ENCODE measurements at places on chromosomes 4 and X.

- DNase-seq = no peak
Measured at GRCh38 chr4:14345356-14345775, 656.9 kb upstream of the CPEB2 start.

DNA sequence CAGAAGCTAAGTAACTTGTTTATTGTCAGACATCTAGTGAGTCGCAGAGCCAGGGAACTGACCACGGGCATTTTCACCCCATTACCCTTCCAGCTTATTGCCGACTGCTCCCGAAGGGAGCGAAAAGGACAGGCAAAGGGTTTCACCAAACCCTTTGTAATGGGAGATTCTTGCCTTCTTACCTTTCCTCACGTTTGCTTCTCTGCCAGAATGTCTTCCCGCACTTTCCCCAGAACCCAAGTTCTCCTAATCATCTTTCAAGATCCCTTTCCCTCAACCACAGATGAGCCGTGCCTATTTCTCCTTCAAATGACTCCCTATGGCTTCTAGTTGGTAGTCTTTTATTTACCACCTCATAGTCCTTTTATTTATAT lies 520 bp upstream of the SRP72 start:
- DNase-seq = no peak

DNA sequence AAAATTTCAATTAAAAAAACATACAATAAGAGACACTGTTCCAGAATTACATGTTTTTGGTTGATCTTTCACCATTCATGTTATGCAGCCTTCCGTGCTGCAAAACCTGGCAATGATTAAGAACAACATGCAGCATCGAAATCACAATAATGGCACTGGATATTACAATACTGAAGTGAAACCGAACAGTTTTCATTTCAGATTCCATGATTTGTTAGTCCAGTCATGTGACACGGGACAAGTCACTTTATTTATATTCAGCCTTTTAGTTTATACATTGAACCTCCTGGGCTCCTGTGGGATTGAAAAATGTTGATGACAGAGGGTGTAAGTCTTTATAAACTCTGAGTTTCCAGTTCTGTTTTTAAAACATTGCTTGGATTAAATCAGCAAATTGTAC lies 142.5 kb upstream of the TTC29 start:
- DNase-seq = no peak

DNA sequence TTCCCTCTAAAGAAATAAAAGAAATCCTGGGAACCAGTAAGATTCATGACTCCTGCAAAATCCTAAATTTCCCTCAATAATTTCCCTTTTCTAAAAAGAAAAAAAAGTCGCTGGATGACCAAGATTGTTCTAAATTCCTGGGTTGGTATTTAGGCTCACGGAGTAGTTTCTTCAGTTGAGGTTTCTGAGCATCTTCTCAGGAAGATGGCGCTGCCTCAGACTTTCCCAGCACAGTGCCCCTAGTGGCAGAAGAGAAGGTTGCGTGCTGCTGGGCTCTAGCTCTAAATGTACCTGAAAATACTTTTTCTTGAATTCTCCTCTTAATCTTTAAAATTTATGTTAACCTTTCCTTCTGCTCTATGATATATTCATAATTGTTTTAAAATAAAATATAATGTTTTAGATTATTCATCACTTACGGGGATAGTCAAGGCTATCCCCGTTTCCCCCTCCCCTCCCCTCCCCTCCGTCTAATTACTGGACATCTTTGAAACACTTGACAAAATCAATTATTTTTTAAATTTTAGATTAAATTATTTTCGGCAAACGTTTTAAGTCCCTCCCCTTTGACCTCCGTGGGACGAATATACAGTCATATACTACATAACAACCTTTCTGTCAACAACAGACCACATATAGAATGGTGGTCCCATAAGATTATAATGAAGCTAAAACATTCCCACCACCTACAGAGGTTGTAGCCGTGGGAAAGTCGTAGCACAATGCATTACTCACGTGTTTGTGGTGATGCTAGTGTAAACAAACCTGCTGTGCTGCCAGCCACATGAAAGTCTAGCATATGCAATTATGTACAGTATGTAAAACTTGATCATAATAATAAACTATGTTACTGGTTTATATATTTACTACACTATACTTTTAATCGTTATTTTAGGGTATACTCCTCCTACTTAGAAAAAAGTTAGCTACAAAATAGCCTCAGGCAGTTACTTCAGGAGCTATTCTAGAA lies 41.0 kb upstream of the GATB start:
- DNase-seq = peak; percentile 18

- no peak for DNase-seq
Measured at GRCh38 chr4:2660596-2661211, 95.4 kb downstream of the TNIP2 start.

- no peak for DNase-seq
Measured at GRCh38 chr4:157722146-157722545, 450.7 kb downstream of the GASK1B start.

- DNase-seq = no peak
Measured at GRCh38 chr4:182205306-182205705, 37.9 kb upstream of the TENM3 start.

GRCh38 chr4:105805501-105806120 lies 89.7 kb upstream of the NPNT start:
- DNase-seq = no peak

- DNase-seq = no peak
Measured at GRCh38 chr4:146338512-146338911, 124.2 kb downstream of the REELD1 start.

DNA sequence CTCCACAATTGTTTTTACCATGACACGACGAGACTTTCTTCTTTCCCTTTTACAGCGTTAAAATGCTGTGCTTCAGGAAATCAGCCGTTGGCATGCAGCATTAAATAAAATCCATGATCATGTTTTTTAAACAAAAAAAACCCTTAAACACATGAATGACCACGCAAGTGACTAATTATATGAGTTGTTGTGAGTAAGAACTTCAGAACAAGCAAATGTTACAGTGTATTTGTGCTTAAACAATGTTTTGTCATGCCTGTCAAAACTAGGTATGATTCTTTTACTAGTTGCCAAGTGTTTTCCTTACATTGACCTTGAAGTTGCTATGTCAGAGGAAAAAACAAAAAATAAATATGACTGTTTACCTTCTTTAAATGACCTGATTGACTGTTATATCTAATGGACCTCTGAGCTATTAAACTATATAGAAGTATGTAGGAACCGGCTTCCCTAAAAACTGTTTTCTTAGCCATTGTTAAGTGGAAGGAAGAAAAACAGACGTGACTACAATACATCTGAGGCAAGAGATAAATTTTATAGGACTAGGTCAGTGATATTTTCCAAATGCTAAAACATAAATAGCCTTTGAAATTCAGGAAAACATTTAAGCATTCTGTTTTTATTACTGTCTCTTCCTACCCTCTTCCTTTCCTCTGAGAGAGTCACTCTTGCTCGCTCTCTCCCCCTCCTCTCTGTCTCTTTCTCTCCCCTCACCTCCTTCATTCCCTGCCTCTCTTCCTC lies 197.1 kb downstream of the PALLD start:
- DNase-seq = no peak

GRCh38 chr4:6695660-6696610 lies 2.3 kb downstream of the S100P start:
- DNase-seq = no peak

DNA sequence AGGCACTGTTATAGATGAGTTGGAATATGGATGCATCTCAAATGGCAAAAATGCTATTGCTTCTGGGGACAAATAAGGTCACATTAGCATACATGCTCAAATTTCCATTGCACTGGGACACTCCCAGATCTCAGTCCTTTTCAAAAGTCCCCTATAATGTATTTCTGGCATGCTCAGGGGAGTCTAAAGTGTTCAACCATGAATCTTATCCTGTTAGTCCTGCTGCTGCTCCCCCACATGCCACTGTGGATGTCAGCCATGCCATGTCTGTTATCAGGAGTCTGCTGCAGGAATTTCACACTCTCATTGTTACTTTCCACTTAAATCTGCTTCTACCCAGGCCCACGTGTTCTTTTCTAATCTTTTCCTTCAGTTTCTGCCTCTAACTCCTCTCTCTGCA lies 1000.6 kb downstream of the CCSER1 start:
- DNase-seq = no peak

- no peak for DNase-seq
Measured at GRCh38 chrX:138771047-138771446, 59.5 kb upstream of the FGF13 start.

GRCh38 chrX:153349952-153350351 lies 16.0 kb downstream of the ZNF275 start:
- DNase-seq = no peak

DNA sequence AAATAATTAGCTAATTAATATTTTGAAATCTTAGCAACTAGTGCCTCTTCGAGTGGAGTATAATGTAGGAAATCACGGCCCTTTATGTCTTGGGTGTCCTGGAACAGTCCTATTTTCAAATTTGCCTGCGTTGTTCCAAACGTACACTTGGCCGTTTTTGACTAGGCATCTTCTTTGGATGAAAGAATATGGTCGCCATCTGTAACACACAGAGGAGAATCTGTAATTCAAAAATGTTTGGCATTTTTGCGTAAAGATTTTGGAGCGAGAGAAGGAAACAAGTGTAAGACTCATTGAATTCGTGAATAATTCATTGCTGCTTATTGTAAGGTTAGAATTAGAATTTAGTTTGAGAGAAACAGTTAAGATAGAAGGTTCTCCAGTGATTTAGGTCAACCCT lies 61.5 kb upstream of the CLCN4 start:
- DNase-seq = no peak

- DNase-seq = no peak
Measured at GRCh38 chr4:140342620-140343019, 30.8 kb upstream of the SCOC start.

- peak; percentile 13 for DNase-seq
Measured at GRCh38 chr4:1207157-1207470, 34.7 kb upstream of the SPON2 start.

DNA sequence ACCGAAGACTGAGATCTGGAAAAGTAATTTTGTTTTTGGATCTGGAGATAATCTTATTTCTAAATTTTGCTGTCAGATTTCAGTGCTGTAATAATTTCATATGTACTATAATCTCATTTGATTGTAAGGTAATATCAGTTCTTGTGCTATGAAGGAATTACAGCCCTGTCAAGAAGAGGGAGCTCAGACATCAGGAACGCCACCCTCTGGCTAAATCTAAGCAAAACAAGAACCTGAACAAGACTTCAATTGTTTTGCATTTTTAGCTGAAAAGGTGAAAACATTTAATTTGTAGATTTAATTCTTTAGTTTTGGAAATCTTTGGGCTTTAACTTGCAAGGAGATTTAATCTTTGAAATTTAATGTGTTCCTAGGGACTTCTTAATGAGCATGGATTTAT lies 525.4 kb upstream of the HS3ST1 start:
- no peak for DNase-seq

GRCh38 chr4:181200076-181200475 lies 1043.1 kb upstream of the TENM3 start:
- DNase-seq = no peak

DNA sequence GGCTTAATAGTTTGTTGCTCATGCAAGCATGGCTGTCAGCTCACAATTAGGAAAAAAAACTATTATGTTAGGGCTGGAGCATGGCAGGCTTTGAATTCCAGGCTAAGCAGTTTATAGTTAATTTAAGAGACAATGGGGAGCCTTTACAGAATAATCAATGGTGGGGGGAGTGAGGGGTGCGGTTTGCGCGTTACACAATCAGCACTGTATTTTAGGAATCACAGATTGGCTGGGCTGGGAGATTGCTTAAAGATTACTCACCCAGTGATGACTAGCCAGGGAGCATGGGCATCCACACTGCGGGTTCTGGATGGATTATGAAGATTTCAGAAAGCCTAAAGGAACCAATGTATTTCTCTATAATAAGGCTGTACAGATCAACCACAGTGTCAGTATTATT lies 186.6 kb downstream of the SOX3 start:
- no peak for DNase-seq

DNA sequence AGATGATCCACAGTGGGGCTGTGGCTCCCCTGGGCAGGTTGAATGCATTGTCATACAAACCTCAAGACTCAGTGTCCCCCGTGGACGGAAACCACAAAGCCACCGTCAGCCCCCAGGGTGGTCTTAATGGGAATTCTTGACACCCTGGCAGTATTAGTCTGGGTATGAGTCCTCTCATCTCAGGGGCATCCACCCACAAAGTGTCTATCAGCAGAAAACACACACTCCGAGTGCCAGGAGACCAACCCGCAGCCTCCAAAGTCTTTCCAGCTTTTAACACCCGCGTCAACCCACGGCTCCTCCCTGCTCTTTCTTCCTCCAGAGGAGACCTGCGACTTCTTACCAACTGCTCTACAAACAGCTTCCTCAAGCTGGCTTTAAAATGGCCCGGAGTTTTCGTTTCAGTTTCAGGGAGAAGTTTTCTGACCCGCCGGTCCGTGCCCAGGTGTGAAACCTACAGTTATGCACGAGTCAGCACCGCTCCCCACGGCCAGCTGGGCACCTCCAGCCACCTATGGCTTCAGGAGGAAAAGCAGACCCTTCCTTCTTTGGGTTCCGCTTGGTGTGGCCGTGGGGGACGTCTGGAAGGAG lies 14.4 kb upstream of the ASMTL start:
- DNase-seq = peak; percentile 57

GRCh38 chr4:152585023-152585441 lies 49.1 kb upstream of the FBXW7 start:
- no peak for DNase-seq

- no peak for DNase-seq
Measured at GRCh38 chr4:152099981-152100378, 339.2 kb upstream of the GATB start.

DNA sequence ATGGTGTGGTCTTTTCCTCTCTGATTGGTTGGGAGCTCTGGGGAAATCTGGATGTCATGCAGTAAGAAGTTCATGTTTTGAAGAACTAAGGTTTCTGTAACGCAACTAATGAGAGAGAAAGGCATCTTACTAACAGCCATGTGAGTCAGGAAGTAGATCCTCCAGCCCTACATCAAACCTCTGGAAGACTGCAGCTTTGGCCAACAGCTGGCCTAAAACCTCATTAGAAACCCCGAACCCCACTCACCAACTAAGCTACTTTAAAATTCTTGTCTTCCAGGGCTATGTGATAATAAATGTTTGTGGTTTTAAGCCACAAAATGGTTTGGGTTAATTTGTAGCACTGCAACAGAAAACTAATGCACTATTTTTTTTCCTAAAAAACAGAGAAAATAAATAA lies 549.0 kb upstream of the GRID2 start:
- DNase-seq = no peak

GRCh38 chr4:55080174-55080865 lies 45.1 kb downstream of the KDR start:
- no peak for DNase-seq

- DNase-seq = no peak
Measured at GRCh38 chr4:33302321-33302720, 2582.2 kb downstream of the PCDH7 start.

All from activated B cell treated with CpG ODN at 0.5 μM for 24 hours (primary cell).